ENCODE measurements at places on chromosomes 16 and 17.

- no peak for DNase-seq
Observed at GRCh38 chr17:35289222-35289621, 46.4 kb downstream of the SLFN5 start.

- DNase-seq, result no peak
Observed at GRCh38 chr17:2705263-2705662, 6.3 kb downstream of the CLUH start.

- DNase-seq, result peak; percentile 77
Observed at GRCh38 chr17:45149037-45149668, 878 bp downstream of the HEXIM1 start.

DNA sequence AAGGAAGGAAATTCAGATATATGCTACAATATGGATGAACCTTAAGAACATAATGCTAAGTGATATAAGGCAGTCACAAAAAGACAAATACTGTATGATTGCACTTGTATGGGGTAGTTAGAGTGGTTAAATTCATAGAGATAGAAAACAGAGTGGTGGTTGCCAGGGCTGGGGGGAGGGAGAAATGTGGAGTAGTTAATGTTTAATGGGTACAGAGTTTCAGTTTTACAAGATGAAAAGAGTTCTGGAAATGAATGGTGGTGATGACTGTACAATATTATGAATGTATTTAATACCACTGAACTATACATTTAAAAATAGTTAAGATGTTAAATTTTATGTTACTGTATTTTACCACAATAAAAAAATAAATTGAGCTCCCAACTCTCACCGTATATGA, 157.9 kb downstream of the TOX3 start:
- DNase-seq, result no peak

- no peak for DNase-seq
Observed at GRCh38 chr17:45814622-45815606, 29.8 kb upstream of the SPPL2C start.

DNA sequence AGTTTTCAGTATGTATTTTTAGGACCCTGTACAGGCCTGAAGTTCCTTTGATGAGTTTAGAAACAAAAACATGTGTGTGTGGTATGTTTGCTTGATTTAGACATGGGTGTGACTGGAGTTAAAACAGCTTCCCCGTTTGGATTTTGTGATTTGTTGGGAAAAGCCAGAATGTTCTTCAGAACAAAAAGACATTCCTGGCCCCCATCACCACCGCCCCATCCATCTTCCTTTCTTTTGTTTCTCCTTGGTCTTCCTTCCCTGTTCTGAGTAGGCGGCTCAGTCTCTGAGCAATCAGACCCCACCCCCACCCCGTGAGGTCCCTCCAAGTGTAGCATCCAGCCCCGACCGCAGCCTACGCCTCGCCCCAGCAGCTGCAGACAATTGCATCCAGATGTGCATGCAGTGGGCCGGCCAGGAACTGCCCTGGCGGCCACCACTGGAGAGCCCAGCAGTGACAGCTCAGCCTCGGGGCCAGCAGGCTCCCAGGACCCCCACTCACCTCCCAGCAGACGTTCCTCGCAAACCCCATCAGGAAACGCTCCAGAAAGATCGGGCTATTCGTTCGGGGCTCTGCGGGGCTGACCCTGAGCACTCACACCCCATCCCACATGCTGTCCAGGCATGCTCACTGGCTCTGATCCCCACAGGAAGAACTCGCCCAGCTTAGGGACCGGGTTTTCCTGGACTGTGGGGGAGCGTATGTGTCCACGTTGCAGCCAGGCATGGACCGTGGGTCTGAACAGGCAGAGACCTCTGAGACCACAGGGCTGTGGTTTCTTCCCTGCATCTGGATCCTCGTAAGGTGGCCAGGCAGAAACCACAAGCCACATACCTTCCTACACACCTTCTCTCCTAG, 99.8 kb upstream of the CDH5 start:
- DNase-seq, result no peak

- no peak for DNase-seq
Observed at GRCh38 chr16:88977812-88978607, 1.0 kb upstream of the CBFA2T3 start.

Measured in naive thymus-derived CD8-positive, alpha-beta T cell (primary cell).